Progenitor cell of endocrine pancreas (in vitro differentiated cells): ENCODE measurements at places on chromosomes 6 and 20. TPM values are rescaled to one million over a fixed set of nuclear protein-coding genes. Genes with fewer than 3 reads are reported as not detected.

DNA sequence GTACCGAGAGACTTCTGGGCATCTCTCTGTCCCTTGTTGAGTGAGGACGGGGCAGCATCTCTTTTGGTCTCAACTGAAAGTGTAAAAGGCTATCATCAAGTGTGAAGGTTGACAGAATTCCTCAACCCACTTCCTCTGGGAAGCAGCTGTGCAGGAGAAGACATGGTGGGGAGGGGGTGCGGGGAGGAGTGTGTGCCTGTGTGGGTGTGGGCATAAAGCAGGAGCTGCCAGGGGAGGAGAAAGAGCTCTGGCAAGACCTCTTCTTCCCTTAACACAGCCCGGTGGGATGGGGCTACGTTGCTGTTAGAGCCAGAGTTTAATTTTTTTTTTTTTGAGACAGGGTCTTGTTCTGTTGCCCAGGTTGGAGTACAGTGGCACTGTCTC lies 31.8 kb downstream of the CPXM1 start:
- H3K27ac ChIP-seq: no peak overlapping the region
- no peak for DNase-seq
- H3K4me3 ChIP-seq: no peak overlapping the region
- H3K36me3 ChIP-seq: no peaks in the 10 kb centered on the region

SERINC1 gene
- 88.2 and 91.1 TPM in 2 replicates for total RNA-seq

EYA4 gene
- 0.33 and 0.41 TPM in 2 replicates for total RNA-seq

DNA sequence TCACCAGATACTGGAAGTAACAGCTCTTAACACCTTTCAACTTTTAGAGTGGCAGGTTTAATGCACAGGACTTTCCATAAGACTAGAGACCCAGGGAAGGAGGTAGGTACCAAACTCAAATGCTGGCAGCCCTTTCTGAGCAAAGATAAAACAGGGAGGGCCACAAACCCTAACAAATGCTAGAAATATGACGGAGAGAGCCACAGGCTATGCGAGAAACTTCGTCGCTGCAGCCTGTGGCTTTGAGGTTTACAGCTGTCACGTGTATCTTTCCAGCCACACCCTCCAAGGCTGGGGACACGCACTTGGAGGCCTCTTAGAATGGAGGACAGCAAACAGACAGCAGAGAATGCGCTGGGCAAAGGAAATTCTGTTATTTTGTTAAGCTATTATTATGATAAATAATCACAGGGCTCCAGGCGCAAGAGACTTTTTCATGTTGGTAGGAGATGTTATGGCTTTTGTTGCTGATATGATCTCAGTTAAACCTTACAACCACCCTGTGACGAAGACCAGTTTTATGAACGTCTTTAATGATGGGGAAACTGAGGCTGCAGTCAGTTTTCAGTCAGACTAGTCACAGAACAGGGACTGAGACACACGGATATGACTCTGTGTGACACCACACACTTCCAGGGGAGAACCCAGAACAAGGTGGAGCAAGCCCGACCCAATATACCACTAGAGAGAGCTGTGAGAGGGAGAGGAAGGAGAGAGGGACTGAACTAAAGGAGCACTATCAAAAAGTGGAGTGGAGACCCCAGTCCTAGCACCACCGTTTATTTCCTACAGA lies 2.0 kb downstream of the TRAM2 start:
- H3K4me1 ChIP-seq: peaks cover 48% of the 10 kb centered on the region
- peak overlapping the region; percentile 80 for H3K4me3 ChIP-seq
- peaks cover 7% of the 10 kb centered on the region for H3K27me3 ChIP-seq
